Anterior cingulate cortex (tissue), 58 donors: ENCODE measurements at places on chromosomes 3 and 15.

- no peak for DNase-seq
Measured at GRCh38 chr3:64354956-64355355, 129.7 kb upstream of the PRICKLE2 start.

DNA sequence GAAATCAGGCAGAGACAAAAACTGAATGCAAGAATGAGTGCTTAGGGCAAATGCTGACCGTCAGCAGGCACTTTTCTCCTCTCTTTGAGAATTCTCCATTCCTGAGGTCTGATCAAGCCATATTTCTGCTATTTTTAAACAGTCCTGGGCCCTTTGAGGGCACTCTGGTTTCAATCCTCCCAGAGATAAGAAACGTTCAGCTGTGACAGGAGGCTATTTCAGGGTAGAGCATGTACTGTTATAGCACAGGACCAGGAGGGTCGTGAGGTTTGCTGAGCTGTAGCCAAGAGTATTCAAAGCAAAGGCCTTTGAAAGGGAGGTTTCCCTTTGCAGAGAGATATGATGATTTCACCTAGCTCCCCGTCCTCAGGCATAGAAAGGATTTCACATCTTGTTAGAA lies 39.6 kb upstream of the PDZRN3 start:
- no peak for DNase-seq

DNA sequence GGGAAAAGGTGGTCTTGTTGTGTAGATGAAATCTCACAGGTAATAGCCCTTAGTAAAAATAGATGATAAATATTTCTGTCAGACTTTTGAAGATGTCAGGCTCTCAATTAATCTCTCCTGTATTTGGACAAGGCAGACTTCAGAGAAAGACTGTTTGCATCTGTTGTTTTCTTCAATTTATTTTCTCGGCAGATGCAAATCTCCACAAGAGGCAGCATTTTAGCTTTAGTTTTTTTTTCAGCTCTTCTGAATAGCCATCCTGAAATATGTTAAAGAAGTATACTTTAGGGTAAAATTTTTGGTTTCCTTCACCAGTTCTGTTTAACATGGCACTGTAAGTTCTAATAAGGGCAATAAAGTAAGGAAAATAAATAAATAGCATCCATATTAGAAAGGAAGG lies 685.1 kb downstream of the SI start:
- no peak for DNase-seq

GRCh38 chr3:185030951-185031350 lies 121.9 kb downstream of the C3orf70 start:
- DNase-seq: no peak

DNA sequence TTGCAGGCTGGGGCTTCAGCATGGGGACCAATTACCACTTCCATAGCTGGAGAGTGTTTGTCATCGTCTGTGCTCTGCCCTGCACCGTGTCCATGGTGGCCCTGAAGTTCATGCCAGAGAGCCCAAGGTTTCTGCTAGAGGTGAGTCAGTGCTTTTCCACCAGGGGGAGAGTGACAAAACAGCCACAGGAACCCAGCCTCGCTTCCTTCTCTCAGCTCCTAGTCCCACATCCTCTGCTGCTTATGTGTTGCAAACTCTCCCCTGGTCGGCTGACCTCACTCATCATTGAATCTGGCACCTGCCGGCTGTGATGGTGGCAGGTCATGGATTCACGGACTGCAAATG lies 158.3 kb downstream of the SV2B start:
- DNase-seq: no peak

DNA sequence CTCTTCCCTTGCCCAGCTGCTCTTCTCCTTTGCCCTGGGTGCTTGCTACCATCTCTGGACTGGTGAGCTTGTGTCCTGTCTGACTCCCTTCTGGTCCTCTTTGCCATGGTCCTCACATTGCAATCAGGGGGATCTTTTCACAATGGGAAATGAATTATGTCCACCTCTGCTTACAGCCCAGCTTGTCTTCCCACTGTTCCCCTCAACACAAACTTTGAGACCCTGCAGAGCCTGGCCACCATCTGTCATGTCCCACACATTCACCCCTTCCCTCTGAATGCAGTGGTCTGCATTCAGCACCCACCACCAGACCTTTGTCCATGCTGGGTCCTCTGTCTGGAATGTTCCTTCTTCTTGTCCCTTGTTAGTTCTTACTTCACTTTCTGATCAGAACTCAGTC lies 100.5 kb downstream of the ABHD5 start:
- DNase-seq: no peak

DNA sequence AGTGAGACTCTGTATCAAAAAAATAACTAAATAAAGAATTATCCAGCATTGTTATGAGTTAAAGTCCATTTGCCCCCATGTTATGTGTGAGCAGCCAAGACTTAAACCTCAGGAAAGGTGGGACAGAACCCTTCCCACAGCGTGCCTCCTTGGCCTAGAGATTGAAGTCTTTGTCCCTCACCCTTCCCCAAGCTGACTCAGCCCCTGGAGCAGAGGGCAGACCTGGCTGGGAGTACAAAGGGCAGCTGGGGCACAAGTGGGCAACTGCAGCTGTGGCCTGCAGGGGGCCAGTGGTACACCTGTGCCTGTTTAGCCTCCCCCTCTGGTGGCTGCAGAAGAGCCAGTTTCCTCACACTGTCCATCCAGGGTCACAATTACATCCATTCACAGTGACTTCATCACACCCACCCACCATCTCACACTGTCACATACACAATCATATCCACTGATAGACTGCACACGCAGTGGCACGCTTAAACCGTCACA lies 940 bp upstream of the ACY1 start:
- DNase-seq: no peak

GRCh38 chr3:3170998-3171397 lies 8.5 kb downstream of the CRBN start:
- no peak for DNase-seq

DNA sequence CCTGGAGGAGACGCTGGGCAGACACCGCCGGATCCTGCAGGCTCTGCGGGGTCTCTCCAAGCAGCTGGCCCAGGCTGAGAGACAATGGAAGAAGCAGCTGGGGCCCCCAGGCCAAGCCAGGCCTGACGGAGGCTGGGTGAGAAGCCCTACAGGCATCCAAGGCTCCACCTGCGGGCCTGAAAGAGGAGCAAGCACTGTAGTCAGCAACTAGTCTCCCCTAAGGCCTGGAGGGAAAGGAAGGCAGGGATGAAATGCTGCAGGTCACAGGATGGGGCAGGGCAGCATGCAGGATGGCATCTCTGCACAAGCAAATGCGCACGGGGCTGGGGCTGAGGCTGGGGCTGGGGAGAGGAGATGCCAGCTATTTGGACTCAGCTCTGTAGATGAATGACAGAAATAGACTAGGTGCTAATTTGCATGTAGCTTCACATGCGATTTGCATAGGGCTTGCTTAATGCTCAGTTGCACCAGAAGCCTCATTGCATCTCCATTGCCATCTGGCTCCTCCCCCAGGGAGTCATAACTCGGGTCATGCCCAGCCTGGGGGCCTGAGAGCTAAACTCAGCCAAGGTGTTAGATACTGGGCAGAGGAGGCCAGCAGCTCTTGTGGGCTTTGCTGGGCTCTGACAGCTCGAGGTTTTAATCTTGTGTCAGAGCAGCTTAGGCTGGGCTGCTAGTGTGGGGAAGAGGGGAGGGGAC lies 5.2 kb upstream of the CPLX3 start:
- DNase-seq: no peak

DNA sequence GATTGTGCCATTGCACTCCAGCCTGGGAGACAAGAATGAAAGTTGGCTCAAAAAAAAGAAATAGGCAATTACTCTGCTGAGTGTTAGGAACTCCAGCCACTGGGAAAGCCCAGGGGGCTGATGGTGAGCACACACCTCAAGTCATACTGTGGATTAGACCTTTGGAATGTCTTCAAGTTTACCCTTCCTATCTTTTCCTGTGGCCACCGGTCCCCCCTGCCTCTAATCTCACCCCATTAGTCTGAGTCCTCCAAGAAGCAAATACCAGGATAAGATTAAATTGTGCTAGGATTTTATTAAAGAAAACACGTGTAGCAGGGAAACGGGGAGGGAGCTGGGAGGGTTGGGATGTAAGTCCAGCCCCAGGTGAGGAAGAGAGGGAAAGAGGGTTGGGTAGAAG lies 31.6 kb downstream of the TMEM40 start:
- no peak for DNase-seq

GRCh38 chr3:42902257-42902656 lies 3.7 kb upstream of the ZNF662 start:
- no peak for DNase-seq

GRCh38 chr15:61480295-61480694 lies 251.2 kb upstream of the RORA start:
- DNase-seq: no peak
